ELR (cell line): ENCODE measurements at places on chromosomes 5 and 9.

- peak; percentile 28 for DNase-seq
Measured at GRCh38 chr5:141208478-141208877, at the start of gene PCDHB12. Gene PCDHB12 (plus strand): TSS chr5:141208719. CDS start chr5:141208908, 189 bp downstream.

DNA sequence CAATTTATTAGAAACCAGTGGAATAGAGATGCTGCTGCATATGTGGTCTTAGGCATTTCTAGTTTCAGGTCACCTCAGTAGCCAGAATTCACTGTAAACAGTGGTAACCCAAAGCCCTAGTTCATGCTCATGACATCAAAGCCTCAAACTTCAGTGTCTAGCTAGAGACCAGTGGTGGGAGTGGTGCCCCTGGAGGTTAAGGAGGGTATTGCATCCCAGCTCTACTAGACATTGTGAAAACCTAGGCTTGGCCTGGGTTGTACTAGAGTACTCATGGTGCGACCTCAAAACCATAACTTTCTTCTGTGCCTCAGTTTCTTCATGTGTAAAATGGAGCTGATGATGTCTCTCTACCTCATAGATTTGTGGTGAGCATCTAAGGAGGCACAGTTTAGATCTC, 18.8 kb downstream of the COL5A1 start:
- peak; percentile 47 for DNase-seq

- no peak for DNase-seq
Measured at GRCh38 chr5:154296525-154297159, 106.1 kb downstream of the GALNT10 start.

GRCh38 chr9:109171926-109172325, 4.9 kb upstream of the FRRS1L start:
- peak; percentile 82 for DNase-seq

DNA sequence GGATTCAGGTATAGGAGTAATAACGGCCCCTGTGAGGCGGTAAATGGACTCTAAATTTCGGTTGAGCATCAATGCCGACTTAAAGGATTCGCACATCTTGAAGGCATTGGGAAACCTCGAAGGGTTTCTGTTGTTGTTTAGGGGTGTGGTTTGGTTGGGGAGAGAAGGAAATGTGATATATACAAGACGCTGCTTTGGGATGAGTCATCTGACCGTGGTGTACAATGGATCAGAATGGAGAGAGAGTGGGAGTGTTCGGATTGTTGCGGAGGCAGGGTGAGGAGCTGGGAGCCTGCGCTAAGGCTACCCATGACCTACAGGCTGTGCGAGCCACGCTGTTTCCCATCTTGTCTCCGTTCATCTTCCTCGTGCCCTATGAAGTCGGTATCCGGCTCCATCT, 60.4 kb upstream of the ERCC6L2 start:
- DNase-seq: peak; percentile 82

DNA sequence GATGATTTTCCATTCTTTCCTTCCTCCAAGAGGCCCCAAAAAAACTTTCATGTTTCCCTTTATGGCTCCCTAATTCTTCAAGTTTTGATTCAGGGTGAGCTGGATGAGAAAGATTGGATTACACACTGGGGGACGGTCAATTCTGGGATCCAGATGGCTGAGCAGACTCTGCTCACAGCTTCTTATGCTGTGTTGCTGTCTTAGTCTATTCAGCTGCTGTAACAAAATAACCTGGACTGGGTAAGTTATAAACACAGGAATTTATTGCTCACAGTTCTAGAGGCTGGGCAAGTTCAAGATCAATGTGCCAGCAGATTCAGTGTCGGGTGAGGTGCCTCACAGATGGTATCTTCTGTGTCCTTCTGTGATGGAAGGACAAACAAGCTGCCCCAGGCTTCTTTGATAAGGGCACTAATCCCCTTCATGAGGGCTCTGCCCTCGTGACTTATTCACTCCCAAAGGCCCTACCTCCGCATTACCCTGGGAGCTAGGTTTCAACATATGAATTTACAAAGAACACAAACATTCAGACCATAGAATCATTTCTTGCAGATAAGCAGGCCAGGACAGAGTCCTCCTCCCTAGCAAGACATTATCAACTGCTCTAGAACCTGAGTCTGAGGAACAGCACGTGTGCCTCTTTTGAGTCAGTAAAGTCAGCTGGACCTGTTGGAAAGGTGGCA, 23.1 kb upstream of the SMAD5 start:
- DNase-seq: no peak
